NCI-H2171 treated with DMSO at 0.1 percent for 48 hours (cell line): ENCODE measurements at places on chromosomes 3 and 15.

GRCh38 chr3:37926611-37927010 is 64.0 kb upstream of the VILL start:
- DNase-seq = no peak

- no peak for DNase-seq
These were observed at the start of gene MST1R for GRCh38 chr3:49903451-49904424. MST1R (minus strand) TSS chr3:49903873; CDS start chr3:49903609, 264 bp downstream.

DNA sequence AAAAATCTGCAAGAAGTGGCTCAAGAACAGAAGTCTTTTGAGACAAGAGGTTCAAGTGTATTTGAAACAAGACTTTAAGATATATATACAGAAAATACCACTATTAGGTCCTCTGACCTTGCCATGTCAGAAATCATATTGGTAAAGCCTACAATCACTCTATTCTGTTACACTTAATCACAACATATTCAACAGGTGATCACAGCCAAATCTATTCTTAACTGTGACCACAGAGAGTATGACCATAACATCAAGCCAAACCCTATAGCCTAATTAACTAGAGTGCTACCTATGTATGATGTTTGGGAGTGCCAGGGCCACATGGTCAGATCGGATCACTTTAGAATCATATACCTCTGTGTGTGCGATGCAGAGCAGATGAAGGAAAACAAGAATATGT is 2.2 kb downstream of the DNAJC19 start:
- no peak for DNase-seq

DNA sequence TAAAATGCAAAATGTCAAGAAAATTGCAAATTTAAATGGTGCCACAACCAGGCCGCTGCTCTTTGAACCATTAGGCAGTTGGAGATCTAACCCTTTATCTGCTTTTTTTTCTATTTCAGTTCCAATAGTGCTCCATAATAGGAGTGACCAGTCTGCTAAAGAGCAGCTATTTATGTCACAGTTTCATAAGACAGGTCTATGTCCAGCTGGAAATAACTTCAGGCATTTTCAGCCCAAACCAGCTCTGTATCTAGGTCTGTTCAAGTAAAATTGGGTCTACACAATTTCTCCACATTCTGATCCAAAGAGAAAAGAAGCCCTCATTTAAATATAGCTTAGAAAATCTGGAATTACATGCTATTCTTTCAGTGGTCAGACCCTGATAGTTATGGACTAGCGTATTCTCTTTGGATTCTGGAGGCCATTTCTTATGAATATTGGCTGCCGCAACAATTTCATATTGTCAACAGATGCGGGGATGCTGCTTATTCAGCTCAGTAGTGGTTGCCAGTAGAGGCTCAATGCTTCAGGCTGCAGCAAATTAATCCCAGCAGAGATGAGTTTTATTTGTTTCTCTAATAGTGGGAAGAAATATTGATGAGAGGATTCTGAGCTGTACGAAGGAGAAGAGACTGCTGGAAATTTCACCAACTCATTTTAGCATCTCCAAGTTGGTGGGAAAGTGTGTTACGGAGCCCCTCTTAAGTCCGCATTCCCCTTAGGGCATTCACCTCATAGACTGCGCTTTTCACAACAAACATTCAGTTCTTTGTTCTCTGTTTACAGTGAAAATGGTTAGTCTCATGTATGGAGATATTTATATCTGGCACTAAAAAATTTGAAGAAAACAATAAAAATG is 887.0 kb downstream of the ROBO1 start:
- DNase-seq = no peak

DNA sequence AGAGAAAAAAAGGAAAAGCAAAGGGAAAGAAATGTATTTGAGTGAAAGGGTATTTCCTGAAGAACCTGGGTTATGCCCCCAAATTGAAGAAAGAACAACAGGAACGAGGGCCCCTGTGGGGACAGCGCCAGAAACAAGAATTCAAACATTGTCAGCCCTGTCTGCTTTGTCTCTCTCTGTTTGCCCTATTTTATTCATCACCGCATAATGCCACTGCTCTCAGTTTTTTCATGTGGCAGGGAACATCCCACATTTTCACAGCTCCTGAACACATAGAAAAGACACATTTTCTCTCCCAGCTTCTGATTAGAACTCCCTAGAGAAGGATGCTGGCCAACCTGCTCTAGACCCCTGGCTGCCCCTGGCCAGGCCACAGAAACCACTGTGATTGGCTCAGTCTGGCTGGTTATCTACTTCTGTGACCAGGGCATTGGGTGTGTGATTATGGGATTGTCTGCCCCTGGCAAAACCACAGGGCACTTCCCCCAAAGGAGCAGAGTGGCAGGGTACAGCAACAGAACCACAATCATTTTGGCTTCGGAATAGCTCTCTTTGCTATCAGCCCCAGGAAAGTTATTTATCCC is 31.3 kb upstream of the CCDC54 start:
- DNase-seq = no peak

GRCh38 chr3:37762698-37763097 is 99.0 kb upstream of the CTDSPL start:
- DNase-seq = peak; percentile 9

DNA sequence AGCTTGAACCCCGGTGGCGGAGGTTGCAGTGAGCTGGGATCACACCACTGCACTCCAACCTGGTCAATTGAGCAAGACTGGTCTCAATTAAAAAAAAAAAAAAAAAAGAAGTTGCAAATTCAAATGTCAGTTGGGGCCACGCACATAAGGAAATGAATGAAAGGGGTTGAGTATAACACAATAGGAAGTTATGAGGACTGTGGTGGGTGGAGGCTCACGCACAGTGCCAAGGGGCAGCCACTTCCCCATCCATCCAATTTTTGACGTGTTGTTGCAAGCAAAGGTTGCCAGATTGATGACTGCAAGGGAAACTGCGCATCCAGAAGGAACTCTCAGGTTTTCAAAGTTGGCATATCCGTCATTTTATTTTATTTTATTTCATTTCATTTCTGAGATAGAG is 532.2 kb downstream of the NTRK3 start:
- DNase-seq = no peak

DNA sequence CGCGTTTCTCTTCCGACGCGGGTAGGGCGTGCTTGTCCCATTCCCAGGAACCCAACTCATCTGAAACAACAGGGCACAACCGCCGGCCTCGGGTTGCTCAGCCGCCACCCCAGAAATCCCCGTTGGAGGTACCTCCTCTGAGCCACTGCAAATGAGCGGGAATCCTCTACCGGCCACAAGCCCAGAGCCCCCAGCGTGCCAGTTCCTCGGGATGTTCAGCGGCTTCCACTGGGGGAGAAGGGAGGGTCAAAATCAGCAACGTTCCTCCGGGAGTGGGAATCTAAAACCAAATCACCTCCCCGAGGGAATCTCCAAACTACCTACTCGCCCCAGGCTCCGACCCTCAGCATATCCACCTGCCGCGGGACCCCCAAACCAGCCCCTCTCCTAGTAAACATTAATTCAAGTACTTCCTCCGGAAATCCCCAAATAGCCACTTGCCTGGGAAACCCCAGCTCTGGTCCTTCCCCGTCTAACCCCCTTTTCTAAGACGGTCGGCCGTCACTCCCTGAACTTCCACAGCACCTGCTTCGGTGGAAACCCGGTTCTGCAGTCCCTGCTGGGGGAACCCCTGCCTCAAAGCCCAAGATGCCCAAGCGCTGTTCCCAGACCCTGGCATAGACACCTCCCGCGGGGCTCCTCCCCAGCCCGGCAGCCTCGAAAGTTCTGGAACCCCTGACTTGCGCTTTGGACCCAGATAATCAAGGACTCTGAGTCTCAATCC is 887 bp downstream of the OXTR start:
- DNase-seq = peak; percentile 3

GRCh38 chr3:193945143-193945542 is 190.8 kb upstream of the HES1 start:
- DNase-seq = no peak

- DNase-seq = no peak
These were observed 169.0 kb downstream of the OPA1 start for GRCh38 chr3:193761969-193762368.

GRCh38 chr3:44019736-44020135 is 221.9 kb upstream of the TOPAZ1 start:
- no peak for DNase-seq

DNA sequence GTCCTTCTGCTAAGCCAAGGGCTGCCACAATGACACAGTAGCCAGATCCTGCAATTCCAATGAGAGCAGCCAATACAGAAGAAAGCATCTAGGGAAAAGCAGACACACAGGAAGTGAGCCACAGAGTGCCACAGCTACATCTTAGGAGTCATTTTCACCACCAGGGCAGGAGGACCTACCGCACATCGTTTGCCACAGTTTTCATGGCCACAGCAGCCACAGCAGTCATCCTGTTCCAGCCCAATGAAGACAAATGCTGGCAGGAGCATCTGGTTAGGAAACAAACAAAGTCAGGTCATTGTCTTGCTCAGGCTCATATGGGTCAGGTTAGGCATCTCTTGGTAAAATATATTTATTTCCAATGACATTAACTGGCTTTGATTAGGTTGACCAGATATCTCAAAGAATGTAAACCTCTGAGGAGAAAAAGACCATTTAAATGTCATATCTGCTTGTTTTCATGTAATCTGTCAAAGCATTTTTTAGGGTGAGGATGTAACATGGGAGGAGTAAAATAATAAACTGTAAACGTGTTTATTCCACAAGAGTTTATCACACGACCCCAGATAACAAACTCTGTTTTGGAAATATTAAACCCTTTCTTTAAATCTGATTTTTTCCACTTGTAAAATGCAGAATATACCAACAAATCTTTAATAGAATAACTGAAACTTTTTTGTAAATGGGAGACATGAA is 1.8 kb downstream of the TM4SF1 start:
- DNase-seq = no peak

DNA sequence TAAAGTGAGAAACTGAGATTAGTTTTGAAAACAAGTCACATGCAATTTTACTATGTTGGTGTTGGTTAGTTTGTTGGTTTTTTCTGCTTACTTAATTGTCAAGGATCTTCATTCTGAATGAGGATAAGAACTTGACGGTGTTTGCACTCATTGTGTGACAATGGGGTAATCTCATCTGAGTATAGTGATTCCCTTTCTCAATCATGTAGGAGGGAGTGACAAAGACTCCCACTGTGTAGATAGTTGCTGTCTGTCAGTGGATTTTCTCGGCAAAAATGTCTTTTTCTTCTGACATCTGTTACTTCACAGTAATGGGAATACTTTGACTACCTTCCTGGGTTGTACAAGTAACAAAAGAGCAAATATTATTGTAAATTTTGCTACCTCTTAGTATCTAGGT is 23.5 kb downstream of the KCNH8 start:
- DNase-seq = no peak

- DNase-seq = no peak
These were observed 102.4 kb upstream of the IGSF10 start for GRCh38 chr3:151563305-151563704.

DNA sequence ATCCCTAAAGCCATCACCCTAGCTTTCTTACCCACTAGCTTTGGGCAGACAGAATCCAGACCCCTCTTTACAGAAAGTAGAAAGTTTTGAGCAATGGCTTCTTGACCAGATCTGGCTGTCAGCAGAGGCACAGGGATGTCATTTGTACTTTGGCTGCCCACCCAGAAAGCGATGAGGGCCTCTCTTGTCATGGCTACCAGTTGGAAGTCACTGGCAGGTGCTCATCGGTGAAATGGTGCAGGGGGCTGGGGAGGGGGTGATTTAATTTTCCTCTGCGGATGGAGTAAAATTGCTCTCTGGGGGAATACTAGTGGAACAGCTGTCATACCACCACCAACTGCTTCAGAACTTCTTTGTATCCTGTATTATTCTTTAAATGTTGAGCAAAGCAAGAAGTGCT is 393.7 kb downstream of the LSAMP start:
- peak; percentile 86 for DNase-seq

- DNase-seq = no peak
These were observed 2.0 kb downstream of the KLHL6 start for GRCh38 chr3:183553334-183554026.

- DNase-seq = no peak
These were observed 176.4 kb downstream of the TJP1 start for GRCh38 chr15:29645841-29646240.

DNA sequence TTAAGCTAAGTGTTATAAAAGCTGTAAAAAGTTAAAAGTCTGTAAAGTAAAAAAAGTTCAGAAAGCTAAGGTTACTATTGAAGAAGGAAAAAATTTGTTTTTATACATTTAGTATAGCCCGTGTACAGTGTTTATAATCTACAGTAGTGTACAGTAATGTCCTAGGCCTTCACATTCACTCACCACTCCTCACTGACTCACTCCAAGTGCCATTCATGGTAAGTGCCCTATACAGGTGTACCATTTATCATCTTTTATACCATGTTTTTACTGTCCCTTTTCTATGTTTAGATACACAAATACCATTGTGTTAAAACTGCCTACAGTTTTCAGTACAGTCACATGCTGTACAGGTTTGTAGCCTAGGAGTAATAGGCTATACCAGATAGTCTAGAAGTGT is 8.8 kb downstream of the CCDC71 start:
- DNase-seq = no peak

GRCh38 chr15:95872366-95872771 is 458.1 kb upstream of the NR2F2 start:
- no peak for DNase-seq

DNA sequence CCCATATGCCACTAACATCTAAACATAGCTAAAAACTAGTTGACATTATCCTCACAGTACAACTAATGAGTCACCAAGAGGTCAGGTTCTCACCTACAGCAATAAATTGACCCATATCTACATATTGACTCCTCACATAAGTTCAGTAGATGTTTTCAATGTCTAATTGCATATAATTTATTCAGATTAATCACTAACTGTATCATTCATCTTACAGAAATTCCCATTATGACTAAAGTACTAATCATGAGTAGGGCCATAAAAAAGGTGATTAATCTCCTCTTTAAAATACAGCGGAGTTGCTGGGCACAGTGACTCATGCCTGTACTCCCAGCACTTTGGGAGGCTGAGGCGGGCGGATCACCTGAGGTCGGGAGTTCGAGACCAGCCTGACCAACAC is 82.4 kb upstream of the ST3GAL6 start:
- DNase-seq = no peak

DNA sequence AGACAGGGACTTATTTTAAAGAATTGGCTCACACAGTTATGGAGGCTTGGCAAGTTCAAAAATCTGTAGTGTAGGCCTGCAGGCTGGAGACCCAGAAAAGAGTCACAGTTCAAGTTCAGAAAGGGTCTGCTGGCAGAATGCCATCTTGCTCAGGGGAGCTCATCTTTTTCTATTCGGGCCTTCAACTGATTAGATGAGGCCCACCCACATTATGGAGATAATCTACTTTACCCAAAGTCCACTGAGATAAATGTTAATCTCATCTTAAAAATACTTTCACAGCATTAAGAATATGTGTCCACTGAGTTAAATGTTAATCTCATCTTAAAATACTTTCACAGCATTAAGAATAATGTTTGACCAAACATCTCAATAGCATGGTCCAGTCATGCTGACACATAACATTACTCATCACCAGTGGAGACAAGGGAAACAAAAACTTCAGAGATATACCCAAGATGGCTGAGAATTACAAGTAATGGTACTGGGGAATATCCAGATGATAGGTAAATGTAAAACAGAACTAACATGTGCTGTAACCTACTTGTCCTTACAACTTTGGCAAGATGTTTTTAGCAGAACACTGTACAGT is 74.3 kb upstream of the STAC start:
- no peak for DNase-seq
